ENCODE measurements at places on chromosomes 5 and 9. TPM values are rescaled to one million over a fixed set of nuclear protein-coding genes. Genes with fewer than 3 reads are reported as not detected.

- DNase-seq, result no peak
These were observed 297.2 kb downstream of the DRD1 start for GRCh38 chr5:175146733-175147132.

DNA sequence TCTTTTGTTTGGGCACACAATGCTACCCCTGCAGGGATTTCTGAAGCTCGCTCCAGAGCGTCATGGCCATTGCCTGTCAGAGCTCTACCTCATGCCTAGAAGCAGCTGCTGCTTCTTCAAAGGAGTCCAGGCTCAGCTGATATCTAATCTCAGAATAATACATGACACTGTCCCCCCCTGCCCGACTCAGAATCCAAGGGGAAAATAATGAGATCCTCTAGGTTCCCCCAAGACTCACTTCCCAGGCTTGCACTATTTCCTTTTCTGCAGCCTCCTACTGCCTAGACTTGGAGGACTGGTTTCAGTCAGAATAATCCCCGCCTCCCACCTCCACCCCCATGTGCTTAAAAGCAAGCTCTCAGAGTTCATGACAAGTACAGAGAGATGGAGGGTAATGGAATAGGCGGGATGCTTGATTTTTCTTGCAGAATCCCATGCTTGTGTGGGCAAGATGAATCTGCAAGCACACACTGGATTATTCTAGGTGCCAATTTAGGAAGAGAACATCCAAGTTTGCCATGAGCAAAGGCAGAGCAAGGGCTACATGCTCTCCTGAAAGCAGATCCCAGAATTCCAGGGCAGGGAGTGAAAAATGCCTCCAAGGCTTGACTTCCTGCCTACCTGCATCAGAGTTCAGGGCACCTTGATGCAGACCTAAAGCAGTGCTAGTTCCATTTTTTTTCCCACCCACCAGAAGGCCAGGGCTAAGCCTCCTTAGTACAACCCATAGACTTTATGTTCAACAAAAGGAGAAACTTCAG lies 97.4 kb upstream of the IFNK start:
- no peak for DNase-seq

DNA sequence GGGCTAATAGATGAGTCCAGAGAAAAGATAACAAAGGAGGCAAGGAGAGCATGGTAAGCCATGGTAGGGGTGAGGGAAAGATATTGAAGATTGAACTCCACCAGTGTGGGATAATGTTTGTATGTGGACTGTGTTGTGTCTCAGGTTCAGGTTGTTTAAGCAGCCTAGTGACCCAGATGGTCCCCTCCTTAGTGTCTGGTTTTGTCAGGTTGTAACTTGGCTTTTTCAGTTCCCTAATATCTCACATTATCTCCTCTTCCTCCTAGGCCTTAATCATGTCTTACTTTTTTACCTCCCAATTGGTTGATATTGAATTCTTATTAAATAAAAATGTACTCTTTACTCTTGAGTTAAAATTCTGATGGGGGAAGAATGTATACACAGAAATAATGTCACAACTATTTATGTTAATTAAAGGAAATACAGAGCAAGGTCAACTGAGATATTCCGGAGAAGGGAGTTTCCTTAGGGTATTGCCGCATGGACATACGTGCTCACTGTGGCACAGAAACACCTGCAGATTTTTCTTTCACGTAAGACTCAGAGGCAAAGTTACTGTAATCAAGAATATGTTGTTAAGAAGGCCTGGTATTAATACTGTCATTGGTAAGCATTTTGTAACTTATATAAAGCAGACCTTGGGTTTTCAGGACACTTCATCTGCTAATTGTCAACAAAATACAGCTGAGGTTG lies 23.4 kb upstream of the SH3GL2 start:
- DNase-seq, result no peak

DNA sequence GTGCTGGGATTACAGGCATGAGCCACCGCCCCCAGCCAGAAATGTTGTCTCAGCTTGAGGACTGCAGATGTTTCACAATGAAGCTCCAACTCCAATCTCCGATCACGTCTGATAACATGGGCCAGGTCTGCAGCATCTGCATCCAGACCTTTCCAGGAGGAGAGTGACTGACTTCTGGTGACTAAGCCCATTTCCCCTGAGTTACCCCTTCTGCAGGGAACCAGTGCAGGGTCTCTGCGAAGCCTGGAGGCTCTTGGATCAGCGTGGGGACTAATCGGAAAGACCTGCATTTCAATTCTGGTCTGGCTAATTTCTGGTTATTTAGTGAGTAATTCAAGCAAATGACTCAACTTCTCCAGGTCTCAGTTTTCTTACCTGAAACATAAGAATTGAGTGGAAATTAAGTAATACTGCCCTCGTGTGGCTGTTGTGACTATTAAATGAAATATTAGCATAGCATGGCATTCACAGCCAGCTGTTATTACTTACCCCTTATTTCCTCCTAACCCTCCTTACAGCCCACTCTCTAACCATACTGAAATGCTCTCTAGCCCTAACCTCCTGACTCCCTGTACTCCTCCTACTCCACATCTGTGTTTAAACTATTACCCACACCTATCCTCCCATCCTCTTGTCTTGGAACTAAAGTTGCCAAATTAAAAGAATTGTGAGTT lies 2.2 kb upstream of the GNPDA1 start:
- peak; percentile 61 for DNase-seq

PTPRD gene
- polyA plus RNA-seq, result 0.08 TPM

AJM1 gene
- 2.6 TPM for polyA plus RNA-seq

BTNL3 gene
- not detected for polyA plus RNA-seq
